ENCODE measurements at places on chromosomes 16 and 17. TPM values are rescaled to one million over a fixed set of nuclear protein-coding genes. Genes with fewer than 3 reads are reported as not detected.

Gene UBALD2
- 58.7 TPM for total RNA-seq

Gene NTN1
- total RNA-seq, result 0.76 TPM

Gene GTF3C1
- 106 TPM for total RNA-seq

Gene XPO6
- total RNA-seq, result 232 TPM

Gene KRTAP4-9
- not detected for total RNA-seq

Gene RNF222
- total RNA-seq, result not detected

Gene CMTM1
- total RNA-seq, result 5.0 TPM

DNA sequence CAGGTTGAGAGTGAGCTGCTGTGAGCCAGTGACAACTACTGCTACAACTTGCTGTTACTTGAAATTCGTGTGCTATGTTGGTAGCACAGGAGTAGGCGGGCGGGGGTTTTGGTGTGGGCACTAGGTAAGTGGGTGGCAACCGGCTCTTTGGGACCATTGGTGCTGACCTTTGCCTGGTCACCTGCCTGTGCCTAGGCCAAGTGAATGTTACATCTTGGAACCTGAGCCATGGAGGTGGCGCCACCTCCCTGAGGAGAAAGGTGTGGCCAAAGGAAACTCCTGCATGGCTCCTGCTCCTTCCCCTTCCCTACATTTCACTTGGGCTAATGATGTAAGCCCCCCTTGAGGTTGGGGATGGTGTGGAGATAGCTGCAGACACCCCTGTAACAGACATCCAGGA, 25.4 kb upstream of the ARHGAP23 start:
- DNase-seq, result no peak

- no peak for DNase-seq
Measured at GRCh38 chr17:65154770-65155589, 17.8 kb downstream of the RGS9 start.

DNA sequence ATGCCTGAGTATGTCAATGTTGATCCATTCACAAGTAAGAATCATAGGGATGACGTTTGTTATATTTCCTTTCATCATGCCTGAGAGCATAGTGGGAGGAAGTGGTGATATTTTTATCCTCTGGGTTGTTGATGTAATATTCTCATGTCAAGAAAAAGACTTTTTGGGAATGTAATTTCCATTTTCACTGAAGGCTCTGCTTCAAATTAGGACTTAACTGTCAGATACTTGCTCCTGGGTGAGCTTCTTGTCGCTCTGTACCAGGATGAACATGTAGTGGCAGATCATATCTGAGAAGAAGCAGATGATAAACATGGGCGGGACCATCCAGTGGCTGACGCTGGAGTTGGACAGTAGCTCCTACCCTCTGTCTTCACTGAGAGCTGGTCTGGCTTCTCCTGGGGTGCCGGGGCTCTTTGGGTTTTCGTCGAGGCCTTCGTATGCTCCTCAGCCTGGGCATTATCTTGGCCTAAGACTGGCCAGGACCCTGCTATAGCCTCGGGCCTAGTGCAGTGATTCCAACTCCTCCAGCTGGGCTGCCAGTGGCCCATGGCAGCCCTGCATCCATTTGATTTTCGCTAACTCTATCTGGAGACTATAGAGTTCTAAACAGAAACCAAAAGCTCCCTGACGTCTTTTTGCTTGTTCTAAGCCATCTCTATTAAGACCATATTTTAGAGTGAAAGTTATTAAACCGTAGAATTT, 19.7 kb downstream of the CYB5B start:
- no peak for DNase-seq

- no peak for DNase-seq
Measured at GRCh38 chr17:30556374-30557332, 79.4 kb downstream of the GOSR1 start.

DNA sequence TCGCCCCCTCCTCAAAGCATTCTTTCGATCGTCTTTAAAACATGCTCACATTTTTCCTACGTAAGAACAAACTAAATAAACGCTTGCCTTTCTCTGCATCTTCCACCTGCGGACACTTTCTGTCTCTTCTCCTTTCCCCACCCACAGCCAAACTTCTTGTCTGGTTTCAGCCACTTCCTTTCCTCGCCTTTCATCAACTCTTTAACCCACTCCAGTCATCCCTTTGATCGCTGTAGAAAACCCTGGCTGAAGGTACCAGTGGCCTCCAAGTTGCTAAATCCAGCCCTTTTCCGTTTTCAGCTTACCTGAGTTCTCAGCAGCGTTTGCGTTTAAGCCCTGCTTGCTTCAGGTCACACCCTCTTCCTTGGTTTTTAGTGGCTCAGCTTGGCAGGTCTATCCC, 483 bp downstream of the RPA1 start:
- no peak for DNase-seq

DNA sequence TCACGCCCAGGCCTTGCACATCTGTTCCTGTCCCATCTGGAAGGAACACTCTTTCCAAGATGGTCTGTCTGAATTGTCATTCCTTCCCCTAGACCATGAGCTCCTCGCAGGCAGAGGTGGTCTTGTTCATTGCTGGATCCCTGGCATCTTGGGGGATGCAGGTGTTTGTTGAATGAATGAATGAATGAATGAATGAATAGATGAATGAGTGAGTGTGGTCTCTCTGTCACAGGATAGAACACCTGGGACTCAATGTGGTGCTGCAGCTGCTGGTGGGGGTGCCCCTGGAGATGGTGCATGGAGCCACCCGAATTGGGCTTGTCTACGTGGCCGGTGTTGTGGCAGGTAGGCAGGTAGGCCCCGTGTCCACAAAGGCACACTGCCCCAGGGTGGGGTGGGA, 32.2 kb downstream of the RHBDL3 start:
- no peak for DNase-seq

DNA sequence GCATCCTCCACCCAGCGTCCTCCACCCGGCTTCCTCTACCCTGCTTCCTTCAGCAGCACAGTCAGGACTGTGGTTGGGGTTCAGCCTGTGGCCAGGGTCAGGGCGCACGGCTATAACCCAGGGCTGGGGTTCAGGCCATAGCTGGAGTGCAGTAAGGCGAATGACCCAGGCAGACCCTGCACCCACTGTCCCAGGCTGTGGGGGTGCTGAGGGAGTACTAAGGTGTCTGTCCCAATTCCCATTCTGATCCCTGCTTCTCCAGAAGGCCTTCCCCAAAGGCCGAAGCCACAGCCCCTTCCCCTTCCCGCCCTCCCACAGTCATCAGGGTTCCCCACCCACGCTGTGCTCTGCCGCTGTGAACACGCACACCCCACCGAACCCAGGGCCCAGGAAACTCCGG, 12.4 kb downstream of the EMC6 start:
- DNase-seq, result no peak

GRCh38 chr17:45040459-45040858, 11.0 kb downstream of the DCAKD start:
- DNase-seq, result no peak

DNA sequence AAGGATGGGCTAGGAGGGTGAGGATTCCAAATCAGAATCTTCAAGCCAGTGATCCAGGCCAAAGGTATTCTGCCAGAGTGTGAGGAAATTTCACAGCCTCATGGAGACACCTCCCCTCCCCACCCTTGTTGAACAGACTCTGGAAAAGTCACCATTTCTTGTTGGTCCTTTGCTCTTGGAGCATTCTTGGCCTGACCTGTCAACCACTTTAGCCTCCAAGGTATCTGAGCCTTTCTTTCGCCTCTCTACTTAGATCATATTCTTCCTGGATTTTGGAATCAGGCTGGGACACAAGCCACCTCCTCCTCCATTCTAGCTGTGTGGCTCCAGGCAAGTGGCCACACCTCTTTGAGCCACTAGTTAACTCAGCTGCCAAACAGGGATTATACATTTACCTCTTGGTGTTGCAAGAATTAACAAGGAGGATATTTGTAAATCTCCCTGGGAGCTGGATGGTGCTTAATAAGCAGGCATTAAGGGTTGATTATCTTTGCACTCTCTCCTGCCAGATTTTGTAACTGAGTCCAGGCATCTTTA, 193.5 kb downstream of the WWOX start:
- DNase-seq, result no peak

DNA sequence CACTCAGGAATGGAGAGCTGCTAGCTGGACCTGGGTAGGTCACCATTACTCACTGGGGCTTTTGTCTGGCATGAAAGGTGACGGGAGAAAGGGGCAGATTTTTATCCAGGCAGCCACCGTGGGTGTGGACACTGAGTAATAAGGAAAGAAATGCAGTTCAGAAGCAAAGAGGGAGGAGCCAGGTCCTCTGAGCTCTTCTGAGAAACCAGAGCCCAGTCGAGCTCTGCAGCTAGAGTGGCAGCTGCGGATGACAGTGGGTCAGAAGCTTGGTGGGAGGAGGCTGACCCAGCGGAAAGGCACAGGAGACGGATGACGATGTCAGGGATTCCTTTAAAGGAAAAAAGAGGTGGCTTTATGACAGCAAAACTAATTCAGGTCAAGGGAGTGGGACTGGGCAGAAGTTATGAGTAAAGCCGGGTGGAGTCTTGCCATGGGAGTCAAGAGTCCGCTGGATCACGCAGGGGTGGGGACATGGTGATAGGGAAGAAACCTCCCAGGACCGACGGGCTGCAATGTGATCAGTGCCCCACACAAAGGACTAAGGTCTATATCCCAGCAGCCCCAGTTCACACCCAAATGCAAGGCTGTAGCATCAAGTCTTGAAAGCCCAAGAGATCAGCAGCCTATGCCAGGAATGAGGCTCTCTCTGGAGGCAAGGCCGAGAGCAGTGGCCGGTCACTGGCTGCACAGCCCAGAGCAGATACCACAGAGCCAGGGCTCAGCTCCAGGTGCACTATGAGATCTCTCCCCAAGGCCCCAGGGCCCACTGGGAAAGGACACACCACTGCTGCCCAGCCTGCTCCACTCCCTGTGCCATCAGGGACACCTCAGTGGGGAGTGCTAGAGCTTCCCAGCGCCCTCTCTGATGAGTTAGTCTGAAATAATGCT, 6.3 kb upstream of the MNT start:
- DNase-seq, result no peak

- no peak for DNase-seq
Measured at GRCh38 chr17:63498626-63499195, 21.9 kb downstream of the ACE start.
